ENCODE measurements at places on chromosomes 13 and 19.

- DNase-seq: no peak
Measured at GRCh38 chr13:100610391-100611347, 22.1 kb upstream of the GGACT start.

- no peak for DNase-seq
Measured at GRCh38 chr19:31641591-31641990, 292.4 kb upstream of the TSHZ3 start.

GRCh38 chr13:35527451-35527850 is 51.0 kb upstream of the MAB21L1 start:
- DNase-seq: no peak

- no peak for DNase-seq
Measured at GRCh38 chr19:1223018-1223855, 14.6 kb downstream of the CBARP start.

Data from epithelial cell of proximal tubule (primary cell).